Chondrocyte (in vitro differentiated cells): ENCODE measurements at places on chromosomes 7 and 10. TPM values are rescaled to one million over a fixed set of nuclear protein-coding genes. Genes with fewer than 3 reads are reported as not detected.

MYL7 gene
- not detected in 3 replicates for total RNA-seq

DNA sequence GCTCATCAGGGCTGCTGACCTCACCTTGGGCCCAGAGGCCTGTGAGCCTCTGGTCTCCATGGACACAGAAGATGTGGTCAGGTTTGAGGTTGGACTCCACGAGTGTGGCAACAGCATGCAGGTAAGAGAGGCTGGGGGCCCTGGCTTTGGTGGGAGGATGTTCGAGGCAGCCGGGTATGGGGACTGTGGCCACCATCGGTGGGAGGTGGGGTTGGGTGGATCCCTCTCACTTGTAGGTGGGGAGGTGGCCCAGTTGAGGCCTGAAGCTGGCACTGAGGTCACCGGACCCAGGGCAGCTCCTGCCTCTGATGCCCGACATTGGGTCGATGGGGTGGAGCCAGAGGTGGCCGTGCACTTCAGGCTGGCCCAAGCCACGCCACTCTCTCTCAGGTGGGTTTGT lies 406 bp downstream of the ZP3 start:
- no peaks in the 10 kb centered on the region for H3K27me3 ChIP-seq
- H3K36me3 ChIP-seq: no peaks in the 10 kb centered on the region
- H3K27ac ChIP-seq: no peak overlapping the region
- no peak overlapping the region for H3K4me3 ChIP-seq

HECW1 gene
- total RNA-seq: 0.65 to 1.9 TPM (median 1.5 TPM) in 3 replicates

CUBN gene
- 0.89 to 1.0 TPM (median 0.92 TPM) in 3 replicates for total RNA-seq

DNA sequence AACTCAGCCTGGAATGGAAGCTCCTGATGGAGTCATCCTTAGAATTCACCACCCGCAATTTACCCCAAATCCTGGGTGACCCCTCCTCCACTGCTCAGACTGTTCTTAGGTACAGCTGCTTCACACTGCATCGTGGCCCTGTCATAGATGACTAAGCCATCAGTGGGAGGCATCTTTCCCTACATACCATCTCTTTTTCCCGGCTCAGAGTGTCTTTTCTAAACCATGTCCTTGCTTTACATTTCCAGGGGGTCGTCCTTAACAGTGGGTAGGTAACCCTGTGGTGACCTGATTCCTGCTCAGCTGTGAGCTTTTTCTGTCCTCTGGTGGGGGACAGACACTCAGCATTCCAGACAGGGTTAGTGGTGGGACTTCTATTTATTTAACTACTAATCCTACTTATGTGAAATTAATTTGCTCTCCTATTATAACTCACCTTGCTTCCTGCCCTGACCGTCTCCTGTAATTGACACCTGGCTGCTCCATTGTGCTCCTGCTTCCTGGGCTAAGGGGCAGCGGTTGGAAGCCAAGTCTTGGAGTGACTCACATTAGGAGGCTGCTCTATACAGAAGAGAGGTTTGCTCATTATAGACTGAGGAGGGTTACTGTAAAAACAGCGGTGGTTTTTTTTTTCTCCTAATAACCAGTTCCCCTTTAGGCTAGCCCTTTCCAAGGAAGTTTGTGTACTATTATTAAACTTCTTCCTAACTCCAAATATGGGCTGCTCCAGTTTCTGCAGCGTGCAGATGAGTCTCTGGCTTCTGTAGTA lies 40.6 kb downstream of the PYROXD2 start:
- no peaks in the 10 kb centered on the region for H3K36me3 ChIP-seq
- peaks cover 35% of the 10 kb centered on the region for H3K4me1 ChIP-seq
- H3K27me3 ChIP-seq: no peaks in the 10 kb centered on the region
- no peak overlapping the region for H3K4me3 ChIP-seq
- peak overlapping the region; percentile 78 for H3K27ac ChIP-seq

GRCh38 chr7:132065989-132066603 lies 509.7 kb upstream of the PODXL start:
- peak overlapping the region; percentile 3 for H3K4me3 ChIP-seq
- peaks cover 59% of the 10 kb centered on the region for H3K4me1 ChIP-seq
- no peak for DNase-seq
- H3K27ac ChIP-seq: peak overlapping the region; percentile 98

- peak overlapping the region; percentile 87 for H3K27ac ChIP-seq
- H3K36me3 ChIP-seq: no peaks in the 10 kb centered on the region
- no peaks in the 10 kb centered on the region for H3K27me3 ChIP-seq
- H3K4me1 ChIP-seq: peaks cover 37% of the 10 kb centered on the region
- DNase-seq: no peak
These were observed 534.3 kb downstream of the PARD3 start for GRCh38 chr10:34280599-34281374.

DNA sequence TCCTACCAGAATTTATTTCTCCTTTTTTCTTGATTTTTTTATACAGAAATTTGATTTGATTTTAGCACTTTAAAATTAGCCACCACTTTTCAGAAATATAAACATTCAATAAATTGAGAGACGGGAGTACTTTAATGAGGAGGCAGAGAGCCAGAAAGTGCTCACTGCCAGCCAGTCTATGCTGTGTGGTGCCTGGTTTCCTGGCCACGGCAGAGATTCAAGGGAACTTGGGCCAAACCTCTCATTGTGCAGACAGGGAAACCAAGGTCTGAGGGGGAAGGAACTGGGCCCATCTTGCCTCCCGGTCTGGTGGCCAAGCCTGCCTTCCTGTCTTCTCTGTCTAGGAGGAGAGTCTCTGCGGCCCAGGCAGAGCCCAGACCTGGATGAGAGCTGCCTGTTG lies 25.9 kb downstream of the ADAMTS14 start:
- no peak overlapping the region for H3K27ac ChIP-seq
- H3K27me3 ChIP-seq: no peaks in the 10 kb centered on the region
- H3K4me1 ChIP-seq: no peaks in the 10 kb centered on the region
- no peaks in the 10 kb centered on the region for H3K36me3 ChIP-seq
- no peak for DNase-seq
- no peak overlapping the region for H3K4me3 ChIP-seq

GRCh38 chr10:58237014-58237834 lies 30.5 kb downstream of the IPMK start:
- peaks cover 19% of the 10 kb centered on the region for H3K36me3 ChIP-seq
- no peak for DNase-seq
- no peak overlapping the region for H3K4me3 ChIP-seq
- peaks cover 43% of the 10 kb centered on the region for H3K4me1 ChIP-seq
- H3K27ac ChIP-seq: peak overlapping the region; percentile 47

DIP2C gene
- total RNA-seq: 47.9 to 91.0 TPM (median 48.3 TPM) in 3 replicates

DNA sequence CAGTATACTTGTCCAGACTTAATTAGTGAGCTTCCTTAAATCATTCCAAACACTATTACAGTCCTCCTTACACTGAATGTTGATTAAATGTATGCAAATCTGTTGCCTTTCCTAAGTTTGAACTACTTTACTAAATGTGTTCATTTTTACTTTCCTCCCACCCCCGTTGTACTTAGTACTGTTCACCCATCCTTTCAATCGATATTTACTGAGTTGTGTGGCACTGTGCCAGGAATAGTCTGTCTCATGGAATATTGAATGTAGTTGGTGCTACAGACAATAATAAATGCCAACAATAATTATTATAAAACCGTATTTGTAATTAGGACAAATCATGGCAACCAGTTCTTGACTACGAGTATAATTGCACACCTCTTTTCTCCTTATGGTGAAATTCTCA lies 335.7 kb downstream of the GPR37 start:
- H3K4me1 ChIP-seq: no peaks in the 10 kb centered on the region
- no peaks in the 10 kb centered on the region for H3K27me3 ChIP-seq
- no peak for DNase-seq
- no peak overlapping the region for H3K27ac ChIP-seq
- no peak overlapping the region for H3K4me3 ChIP-seq
- H3K36me3 ChIP-seq: no peaks in the 10 kb centered on the region
